Tongue (tissue), 3 donors: ENCODE measurements at places on chromosomes 3 and 15. TPM values are rescaled to one million over a fixed set of nuclear protein-coding genes. Genes with fewer than 3 reads are reported as not detected.

The NUTM1 gene
- not detected for total RNA-seq

The GP5 gene
- 0.21 TPM for total RNA-seq

The SACM1L gene
- 65.5 TPM for total RNA-seq

The CNTN6 gene
- 3.5 TPM for total RNA-seq

- DNase-seq: no peak
These were observed 394.5 kb downstream of the MFSD1 start for GRCh38 chr3:159196359-159196758.

- peak; percentile 79 for DNase-seq
These were observed 26.7 kb downstream of the MELTF start for GRCh38 chr3:197002701-197003454.

DNA sequence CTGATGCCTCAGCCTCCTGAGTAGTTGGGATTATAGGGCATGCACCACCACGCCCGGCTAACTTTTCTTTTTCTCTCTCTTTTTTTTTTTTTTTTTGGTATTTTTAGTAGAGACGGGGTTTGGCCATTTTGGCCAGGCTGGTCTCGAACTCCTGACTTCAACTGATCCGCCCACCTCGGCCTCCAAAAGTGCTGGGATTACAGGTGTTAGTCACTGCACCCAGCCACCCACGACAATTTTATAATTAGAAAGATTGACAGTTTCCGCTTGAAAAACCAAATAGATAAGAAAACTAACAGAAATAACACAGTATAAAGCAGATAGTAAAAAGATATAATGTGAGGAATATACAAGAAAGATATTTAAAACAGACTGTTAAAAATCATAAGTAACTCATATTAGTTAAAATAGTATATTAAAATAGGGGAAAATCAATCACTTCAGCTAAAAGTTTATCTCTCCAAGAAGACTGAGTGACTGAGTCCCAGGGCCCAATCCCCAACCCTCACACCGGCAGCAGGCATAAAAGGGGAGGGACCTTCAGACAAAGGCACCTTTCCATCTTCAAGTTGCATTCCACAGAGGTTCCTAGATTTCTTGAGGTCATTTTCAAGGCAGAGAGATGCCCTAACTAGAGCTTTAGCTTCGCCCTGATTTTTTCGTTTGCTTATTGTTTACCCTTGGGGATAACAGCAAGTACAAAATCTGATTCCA, 1.4 kb upstream of the WHAMM start:
- DNase-seq: no peak

- no peak for DNase-seq
These were observed 39.3 kb downstream of the NFKBIZ start for GRCh38 chr3:101888653-101889052.

GRCh38 chr3:127672429-127673190, at the start of gene ABTB1:
Gene ABTB1 (plus strand): TSS chr3:127672952. CDS start chr3:127673026, 74 bp downstream.
- DNase-seq: peak; percentile 88
